ENCODE measurements at places on chromosomes 4 and X.

GRCh38 chr4:140252141-140252741, 98.3 kb upstream of the MAML3 start:
- peak; percentile 7 for DNase-seq

DNA sequence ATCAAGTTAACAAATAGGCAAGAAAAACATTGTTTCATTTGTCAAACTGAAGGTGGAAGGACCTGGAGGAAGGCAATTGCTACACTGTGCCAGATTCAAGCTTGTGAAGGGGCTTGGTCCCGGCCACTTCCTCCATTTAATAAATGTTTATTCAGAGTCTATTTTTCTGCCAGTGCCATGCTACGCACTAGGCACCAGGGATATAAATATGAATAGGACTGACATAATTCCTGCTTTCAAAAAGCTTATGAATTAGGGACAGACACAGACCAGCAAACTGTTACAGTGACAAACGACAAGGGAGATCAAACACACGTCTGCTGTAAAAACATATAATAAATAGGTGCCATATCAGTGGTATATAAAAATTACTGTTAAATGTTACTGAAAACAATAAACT, 571 bp downstream of the TLR6 start:
- peak; percentile 35 for DNase-seq

GRCh38 chr4:155402941-155403340, 26.2 kb upstream of the MAP9 start:
- DNase-seq, result no peak

GRCh38 chr4:109665783-109666485, 37.3 kb downstream of the CASP6 start:
- no peak for DNase-seq

- DNase-seq, result no peak
These were observed 1699.2 kb upstream of the IGFBP7 start for GRCh38 chr4:58809366-58809765.

GRCh38 chr4:108336076-108336475, 167.3 kb upstream of the LEF1 start:
- DNase-seq, result no peak

DNA sequence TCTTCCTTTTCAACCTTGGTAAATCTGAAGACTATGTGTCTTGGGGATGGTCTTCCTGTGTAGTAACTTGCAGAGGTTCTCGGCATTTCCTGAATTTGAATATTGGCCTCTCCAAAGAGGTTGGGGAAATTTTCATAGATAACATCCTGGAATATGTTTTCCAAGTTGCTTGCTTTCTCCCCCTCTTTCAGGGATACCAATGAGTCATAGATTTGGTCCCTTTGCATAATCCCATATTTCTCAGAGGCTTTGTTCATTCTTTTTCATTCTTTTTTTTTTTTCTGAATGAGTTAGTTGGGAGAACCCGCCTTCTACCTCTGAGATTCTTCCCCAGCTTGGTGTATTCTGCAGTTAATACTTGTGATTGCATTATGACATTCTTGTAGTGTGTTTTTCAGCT, 549.2 kb upstream of the AMOT start:
- no peak for DNase-seq

GRCh38 chrX:111244235-111244750, 26.0 kb downstream of the CAPN6 start:
- DNase-seq, result no peak

GRCh38 chr4:94351319-94351718, 8.7 kb upstream of the HPGDS start:
- DNase-seq, result no peak

GRCh38 chr4:181890911-181891310, 352.3 kb upstream of the TENM3 start:
- no peak for DNase-seq

GRCh38 chr4:95761871-95762270, 78.0 kb upstream of the PDHA2 start:
- DNase-seq, result no peak

- no peak for DNase-seq
These were observed 92.2 kb downstream of the PALLD start for GRCh38 chr4:168588916-168589531.

DNA sequence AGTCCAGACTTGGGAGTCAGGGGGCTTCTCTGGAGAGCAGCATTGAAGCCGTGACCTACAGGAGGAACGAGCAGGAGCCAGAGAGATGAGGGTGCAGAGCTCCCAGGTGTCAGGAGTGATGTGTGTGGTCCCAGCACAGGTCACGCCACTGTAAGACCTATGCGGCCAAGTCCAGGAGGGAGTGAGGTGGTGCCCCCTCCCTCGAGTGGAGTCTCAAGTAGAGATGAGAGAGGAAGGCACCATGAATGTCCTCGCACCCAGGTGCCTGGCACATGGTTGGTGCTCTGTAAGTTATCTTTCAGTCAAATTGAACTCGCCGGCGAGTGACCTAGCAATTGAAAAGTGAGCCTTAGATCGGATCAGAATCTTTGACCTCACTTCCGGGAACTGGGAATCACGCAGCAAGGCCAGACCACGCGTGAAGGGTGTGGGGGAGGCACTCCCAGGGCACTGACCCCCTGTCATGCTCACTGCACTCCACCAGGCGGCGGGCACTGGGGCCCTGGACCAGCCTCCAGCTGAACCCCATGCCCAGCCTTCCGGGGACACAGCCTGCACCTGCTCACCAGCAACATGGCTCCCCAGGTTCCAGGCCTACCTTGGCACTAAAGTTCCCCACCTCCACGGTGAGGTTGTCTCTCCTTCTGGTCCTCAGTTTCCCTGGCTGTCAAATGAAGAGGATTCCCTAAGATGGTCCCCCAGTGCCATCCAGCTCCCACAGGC, 127.4 kb downstream of the HMX1 start:
- DNase-seq, result no peak

GRCh38 chrX:148466292-148466691, 34.1 kb upstream of the AFF2 start:
- no peak for DNase-seq

DNA sequence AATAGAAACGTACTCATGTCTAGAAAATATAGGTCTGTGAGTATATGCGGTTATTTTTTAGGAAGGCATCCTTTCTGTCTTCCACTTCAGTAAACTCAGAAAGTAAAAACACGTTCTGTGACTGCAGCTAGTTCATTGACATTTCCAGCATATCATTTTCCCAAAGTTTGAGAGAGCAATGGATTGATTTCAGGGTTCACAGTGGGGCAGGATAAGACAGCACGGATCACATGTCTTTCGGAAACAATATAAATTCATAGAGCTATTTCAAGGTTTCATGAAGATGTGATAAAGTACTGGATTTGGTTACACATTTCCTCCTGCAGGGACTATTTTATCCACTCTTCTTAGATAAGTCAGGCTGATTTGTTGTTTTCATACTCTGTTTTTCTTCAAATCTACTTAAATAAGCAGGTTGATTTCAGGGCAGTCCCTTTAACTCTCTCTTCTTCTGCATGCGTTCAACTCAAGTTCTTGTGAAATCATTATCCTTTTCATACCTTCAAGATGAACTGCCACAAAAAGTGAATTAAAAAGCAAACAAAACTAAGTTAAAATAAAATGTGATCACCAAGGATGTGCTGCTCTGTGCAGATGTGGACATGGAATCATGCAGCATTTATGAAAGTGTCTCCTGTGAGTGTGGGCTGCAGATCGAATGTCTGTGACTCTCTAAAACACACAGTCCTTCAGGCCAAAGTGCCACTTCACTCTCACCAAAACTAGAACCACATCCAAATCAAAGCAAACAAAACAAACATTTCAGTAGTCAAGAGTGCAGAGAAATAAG, 187.7 kb downstream of the UNC5C start:
- no peak for DNase-seq

DNA sequence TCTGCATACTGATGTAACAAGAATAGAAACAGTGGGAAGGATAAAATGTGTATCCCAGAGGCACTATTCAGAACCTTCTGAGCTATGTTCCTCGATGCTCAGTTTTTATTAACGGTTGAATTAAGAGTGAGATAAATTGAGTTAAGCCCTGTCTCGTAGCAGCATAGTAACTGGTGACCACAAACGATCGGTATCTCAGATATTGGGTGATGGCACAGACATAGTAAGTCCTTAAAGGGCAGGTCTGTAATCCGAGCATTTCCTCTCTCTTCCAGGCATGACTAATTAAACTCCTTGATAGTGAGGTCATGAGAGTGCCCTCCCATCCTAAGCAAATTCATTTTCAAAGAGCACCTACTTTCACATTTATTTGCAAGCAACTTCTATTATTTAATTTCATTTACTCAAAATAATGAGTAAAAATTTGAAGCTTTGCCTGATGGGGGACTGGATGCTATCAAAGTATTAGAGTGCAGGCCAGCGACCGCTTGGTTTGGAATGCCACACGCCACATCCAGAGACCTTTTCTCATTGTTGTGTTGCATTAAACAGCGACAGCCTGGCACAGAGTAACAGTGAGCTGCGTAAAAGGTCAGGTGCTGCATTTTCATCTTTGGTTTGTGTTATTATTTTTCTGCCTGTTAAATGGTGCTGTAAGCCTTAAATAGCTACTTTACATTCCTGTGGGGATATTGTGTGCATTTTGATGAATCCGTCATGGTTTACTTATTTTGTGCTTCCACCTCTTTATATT, 101.9 kb downstream of the PCDH7 start:
- no peak for DNase-seq

DNA sequence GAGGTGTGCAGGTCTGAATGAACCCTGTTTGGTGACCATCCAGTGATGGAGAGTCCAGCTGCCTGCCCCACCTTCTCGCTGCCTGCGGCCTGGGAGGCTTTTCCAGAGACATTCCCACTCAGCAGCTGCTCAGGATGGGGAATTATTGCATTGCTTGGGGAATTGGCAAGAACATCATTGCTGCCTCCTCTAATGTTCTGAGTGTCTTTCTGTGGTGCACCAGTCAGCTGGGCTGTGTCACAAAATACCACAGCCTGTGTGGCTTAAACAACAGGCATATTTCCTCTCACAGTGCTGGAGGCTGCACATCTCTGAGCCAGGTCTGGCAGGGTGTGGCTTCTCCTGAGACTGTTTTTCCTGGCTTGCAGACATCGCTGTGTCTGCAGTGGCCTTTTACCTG, 86.8 kb upstream of the AFAP1 start:
- no peak for DNase-seq

DNA sequence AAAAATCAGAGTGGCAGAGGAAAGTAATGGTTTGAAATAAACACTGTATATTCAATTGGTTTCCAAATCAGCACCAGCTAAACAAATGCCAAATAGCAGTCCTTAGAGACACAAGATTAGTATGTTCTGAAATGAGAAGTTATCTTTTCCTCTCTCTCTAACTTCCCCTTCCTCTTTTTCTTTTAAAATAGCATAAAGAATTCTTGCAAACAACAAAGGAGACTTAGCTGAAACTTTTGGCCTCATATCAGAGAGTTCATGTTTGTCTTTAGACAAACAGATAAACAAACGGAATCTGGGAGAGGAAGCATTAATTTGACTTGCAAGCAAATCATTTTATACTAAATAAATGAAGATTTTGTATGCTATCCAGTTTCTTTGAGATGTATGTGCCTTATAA, 399.0 kb downstream of the GBA3 start:
- no peak for DNase-seq

Data from CD4-positive, alpha-beta T cell treated with Interleukin-6 for 4 hours (primary cell).